K562 (cell line): ENCODE measurements at places on chromosomes 4 and X. TPM values are rescaled to one million over a fixed set of nuclear protein-coding genes. Genes with fewer than 3 reads are reported as not detected.

Gene REELD1
- not detected in 2 replicates for total RNA-seq

Gene GIMD1
- not detected in 2 replicates for total RNA-seq

Gene ETNPPL
- total RNA-seq: not detected in 2 replicates

Gene EDA
- total RNA-seq: 0.36 and 0.40 TPM in 2 replicates

Gene TMPRSS11B
- not detected in 2 replicates for total RNA-seq

Gene TGIF2LX
- not detected in 2 replicates for total RNA-seq

- no peaks in the 10 kb centered on the region for H3K4me1 ChIP-seq
- no peak overlapping the region for H3K4me3 ChIP-seq
- H3K27ac ChIP-seq: no peak overlapping the region
These were observed 279.9 kb upstream of the SLIT2 start for GRCh38 chr4:19971829-19972228.

DNA sequence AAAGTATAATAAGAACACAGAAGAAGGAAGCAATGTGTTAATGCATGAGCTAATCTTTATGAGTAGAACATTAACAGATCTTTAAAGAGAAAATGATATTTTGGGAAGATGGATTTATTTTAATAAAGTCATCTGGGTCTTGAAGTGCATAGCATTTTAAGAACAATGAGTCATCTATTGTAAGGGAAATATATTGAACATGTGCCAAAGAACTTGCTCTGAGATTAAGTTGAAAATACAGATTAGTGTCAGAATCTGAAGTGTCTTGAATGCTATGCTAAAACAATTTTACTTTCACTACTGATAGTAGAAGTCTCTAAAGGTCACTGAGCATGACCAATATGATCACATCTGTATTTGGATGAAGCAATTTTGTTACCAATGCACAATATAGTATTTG is 776.7 kb upstream of the GRID2 start:
- no peak for DNase-seq
- no peak overlapping the region for H3K27ac ChIP-seq
- no peak overlapping the region for H3K4me3 ChIP-seq
- no peaks in the 10 kb centered on the region for H3K36me3 ChIP-seq
- no peaks in the 10 kb centered on the region for H3K27me3 ChIP-seq
- no peaks in the 10 kb centered on the region for H3K4me1 ChIP-seq

DNA sequence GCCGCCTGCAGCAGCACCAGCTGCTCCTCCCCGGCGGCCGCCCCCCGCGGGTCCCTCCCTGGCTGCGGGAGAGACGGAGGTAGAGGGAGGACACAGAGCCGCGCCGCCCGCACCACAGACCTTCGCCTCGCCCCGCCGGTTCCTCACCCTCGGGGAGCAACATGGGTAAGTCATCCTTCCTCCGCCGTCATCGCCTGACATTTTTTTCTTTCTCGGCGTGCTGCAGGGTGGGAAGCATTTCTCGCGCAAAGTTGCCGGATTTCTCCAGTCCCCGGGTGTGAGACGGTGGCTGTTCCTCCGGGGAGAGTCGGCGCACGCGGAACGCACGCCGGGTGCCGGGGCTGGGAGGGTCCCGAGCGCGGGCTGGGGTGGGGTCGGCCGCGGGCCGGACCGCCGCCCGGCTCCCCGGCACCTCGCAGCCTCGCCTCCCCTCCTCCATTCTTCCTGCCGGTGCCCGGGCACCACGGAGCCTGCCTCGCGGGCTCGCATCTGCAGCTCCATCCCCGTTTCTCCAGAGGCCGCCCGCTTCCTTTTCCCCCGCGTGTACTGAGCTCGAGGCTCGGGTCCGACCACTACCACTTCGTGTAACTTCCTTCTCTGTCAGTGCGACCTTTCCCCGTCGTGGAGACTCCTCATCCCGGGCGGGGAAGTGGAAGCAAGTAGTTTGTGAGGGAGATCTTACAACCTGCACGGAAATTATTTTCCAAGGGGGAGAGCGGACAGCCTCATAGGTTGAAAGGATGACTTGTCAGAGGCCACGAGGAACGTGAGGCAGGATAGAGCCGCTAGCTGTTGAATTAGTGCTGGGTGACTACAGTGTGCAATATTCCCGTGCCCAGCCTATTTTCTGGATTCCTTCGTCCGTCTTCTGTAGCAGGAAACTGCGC is 464 bp downstream of the RAP1GDS1 start:
- peak; percentile 23 for DNase-seq
- peak overlapping the region; percentile 81 for H3K27ac ChIP-seq
- H3K4me3 ChIP-seq: peak overlapping the region; percentile 93
- no peaks in the 10 kb centered on the region for H3K27me3 ChIP-seq

DNA sequence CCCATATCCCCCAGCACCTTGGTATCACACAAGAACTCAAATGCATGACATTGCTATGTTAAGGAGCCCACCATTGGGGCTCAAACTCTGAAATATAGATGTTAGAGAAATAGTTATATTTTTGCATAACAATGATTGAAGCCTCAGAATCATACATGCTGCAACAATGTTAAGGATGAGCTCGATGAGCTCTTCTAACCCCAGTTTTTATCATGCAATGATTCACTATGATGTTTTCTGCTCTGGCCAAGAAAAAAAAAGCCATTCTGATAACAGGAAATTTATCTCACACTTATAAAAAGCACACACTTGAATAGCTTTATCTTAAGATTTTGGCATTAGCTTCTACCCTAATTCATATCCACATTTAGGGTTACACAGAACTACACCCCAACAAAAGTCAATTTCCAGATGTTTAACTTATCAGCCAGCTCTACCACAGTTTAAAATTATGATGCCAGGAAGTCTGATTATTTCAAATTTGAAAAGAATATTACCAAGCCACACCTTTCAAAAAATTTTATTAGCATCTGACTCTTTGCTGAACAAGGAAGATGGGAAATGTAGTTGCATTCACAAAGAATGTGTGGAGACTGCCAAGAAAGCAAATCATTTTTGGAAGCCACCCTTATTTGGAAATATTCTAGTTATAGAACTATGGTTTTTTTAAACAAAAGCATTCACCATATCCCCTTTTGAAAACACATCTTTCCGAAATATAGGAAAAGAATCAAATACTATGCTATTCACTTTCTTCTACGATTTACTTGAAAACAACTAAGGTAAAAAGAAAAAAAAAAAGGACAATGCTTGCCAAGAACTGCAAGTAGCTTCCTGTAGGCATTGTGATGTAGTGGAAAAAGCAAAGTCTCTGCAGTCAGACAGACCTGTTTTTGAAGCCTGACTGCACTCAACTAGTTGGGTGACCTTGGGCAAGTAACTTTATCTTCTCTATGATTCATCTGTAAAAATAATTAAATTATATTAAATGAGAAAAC is 100.8 kb upstream of the PLS3 start:
- no peaks in the 10 kb centered on the region for H3K36me3 ChIP-seq
- no peak overlapping the region for H3K27ac ChIP-seq
- H3K4me1 ChIP-seq: no peaks in the 10 kb centered on the region
- H3K27me3 ChIP-seq: no peaks in the 10 kb centered on the region

GRCh38 chr4:108519911-108520601 is 100.3 kb upstream of the RPL34 start:
- no peaks in the 10 kb centered on the region for H3K36me3 ChIP-seq
- no peak overlapping the region for H3K27ac ChIP-seq
- DNase-seq: no peak

DNA sequence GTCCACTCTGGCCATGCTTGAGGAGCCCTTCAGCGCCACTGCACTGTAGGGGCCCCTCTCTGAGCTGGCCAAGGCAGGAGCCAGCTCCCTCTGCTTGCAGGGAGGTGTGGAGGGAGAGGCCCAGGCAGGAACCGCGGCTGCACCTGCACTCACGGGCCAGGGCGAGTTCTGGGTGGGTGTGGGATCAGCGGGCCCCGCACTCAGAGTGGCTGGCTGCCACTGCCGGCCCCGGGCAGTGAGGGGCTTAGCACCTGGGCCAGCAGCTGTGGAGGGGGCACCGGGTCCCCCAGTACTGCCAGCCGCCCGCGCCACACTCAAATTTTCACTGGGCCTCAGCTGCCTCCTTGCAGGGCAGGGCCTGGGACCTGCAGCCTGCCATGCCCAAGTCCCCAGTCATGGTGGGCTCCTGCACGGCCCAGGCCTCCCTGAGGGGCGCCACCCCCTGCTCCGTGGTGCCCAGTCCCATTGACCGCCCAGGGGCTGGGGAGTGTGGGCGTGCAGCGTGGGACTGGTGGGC is 347.2 kb upstream of the SPOCK3 start:
- no peak overlapping the region for H3K4me3 ChIP-seq
- H3K4me1 ChIP-seq: no peaks in the 10 kb centered on the region
- no peak for DNase-seq
- H3K36me3 ChIP-seq: no peaks in the 10 kb centered on the region
- H3K27me3 ChIP-seq: no peaks in the 10 kb centered on the region

DNA sequence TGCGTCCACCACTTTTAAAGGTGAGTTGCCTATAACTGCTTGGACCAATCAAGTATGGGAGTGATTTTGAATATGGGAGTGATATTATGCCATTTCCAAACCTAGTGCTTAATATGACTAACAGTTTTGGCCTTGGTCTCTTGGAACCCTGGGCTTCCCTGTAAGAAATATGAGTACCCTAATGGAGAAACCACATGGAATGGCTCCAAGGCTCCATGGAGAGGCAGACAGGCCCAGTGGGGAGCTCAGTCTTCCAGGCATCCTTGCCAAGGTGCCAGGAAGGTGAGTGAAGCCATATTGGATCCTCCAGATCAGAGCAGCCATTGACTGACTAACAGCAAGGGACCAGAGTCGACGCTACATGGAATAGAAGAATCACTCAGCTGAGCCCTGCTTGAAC is 53.2 kb downstream of the MAML3 start:
- H3K4me3 ChIP-seq: no peak overlapping the region
- H3K27me3 ChIP-seq: no peaks in the 10 kb centered on the region
- no peak overlapping the region for H3K27ac ChIP-seq
- H3K4me1 ChIP-seq: no peaks in the 10 kb centered on the region
- no peaks in the 10 kb centered on the region for H3K36me3 ChIP-seq
- no peak for DNase-seq

DNA sequence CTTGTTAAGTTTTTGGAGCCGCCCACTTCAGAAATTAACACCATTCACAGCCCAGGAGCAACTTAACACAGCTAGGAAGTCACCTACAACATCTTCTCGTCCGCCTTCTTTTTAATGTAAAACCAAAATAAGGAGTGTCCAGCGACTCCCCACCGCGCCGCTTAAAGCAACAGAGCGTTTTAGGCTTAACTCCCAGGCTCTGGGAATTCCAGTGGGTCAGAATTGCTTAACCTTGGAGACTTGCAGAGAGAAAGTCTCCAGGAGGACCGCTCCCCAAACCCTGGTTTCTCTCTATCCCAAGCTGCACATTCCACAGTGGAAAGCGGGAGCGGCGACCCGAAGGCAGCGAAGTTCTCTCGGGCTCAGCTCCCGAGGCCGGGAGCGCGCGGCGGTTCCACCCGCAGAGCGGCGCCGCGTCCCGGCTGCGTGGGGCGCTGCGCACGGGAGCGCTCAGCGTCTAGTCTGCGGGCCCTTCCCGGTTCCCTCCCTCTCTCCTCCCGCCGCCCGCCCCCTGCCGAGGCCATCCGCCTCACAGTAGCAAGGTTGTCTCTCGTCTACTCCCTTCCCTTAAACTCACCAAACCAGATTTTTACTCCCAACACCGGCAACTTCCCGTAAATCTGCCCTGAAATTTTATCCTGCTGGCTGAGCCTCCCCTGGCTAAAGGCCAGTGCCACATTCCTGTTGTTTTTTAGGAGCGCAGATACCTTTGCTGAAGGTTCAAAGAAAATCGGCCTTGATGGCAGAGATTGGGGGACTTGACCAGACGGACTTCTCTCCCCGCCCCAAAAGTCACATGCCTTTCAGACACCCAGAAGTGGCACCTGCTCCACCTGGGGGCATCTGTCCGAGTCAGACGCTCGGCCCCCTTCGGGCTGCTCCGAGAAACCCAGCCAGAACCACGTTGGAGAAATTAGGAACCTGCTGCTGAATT is at the start of gene RBM47:
RBM47 (minus strand) TSS at position 464 of the 934 bp plus-strand sequence. CDS start 190,971 bp downstream, outside the sequence.
- no peak within 1 kb of the TSS for H3K27ac ChIP-seq
- peaks cover 36% of the 10 kb centered on the region for H3K27me3 ChIP-seq
- no peak within 1 kb of the TSS for H3K4me3 ChIP-seq
- no peaks in the 10 kb centered on the region for H3K36me3 ChIP-seq
- peaks cover 8% of the 10 kb centered on the region; the same call in 1 of the 2 replicates for H3K4me1 ChIP-seq

GRCh38 chrX:39814391-39814790 is 283.4 kb downstream of the BCOR start:
- no peaks in the 10 kb centered on the region for H3K36me3 ChIP-seq
- DNase-seq: peak; percentile 34
- peaks cover 10% of the 10 kb centered on the region for H3K4me1 ChIP-seq
- no peak overlapping the region for H3K4me3 ChIP-seq

DNA sequence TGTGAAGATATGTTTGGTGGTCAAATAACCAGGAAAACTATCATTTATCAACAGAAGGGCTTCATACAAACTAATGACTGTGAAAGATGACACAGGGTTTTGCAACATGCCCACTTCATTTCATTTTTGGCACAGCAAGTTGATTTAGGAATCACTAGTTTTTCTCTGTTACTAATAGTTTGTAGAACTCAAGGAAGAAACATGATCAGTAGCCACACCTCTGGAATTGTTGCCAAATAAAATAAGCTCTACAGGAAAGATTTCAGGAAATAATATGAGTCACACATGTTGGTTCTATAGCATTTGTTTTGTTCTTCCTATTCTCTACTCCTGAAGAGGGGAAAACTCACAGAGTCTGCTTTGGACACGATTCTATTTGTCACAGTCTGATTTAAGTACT is 255.4 kb downstream of the TLL1 start:
- no peak overlapping the region for H3K4me3 ChIP-seq
- no peaks in the 10 kb centered on the region for H3K36me3 ChIP-seq
- H3K27me3 ChIP-seq: no peaks in the 10 kb centered on the region
- H3K27ac ChIP-seq: no peak overlapping the region
- H3K4me1 ChIP-seq: no peaks in the 10 kb centered on the region

DNA sequence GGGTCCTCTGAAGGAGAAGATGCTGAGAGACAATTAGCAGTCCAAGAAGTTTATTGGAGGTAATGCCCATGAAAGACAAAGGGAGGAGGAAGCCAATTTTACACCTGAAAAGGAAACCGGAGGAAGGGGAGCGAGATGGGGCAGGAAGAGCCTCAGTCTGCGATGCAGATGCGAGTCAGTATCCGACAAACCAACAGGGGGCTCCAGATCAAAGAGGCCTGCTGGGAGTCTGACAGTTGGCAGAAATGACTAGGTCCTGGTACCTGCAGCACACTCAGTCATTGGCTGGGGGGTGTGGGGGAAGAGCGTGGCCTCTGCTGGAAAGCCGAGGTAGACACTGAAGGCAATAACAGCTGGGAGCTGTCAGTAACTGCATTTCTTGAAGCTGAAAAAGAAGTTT is 231.1 kb upstream of the CENPE start:
- H3K27ac ChIP-seq: no peak overlapping the region
- no peaks in the 10 kb centered on the region for H3K4me1 ChIP-seq
- H3K36me3 ChIP-seq: no peaks in the 10 kb centered on the region
- peak; percentile 4 for DNase-seq
- no peaks in the 10 kb centered on the region for H3K27me3 ChIP-seq

DNA sequence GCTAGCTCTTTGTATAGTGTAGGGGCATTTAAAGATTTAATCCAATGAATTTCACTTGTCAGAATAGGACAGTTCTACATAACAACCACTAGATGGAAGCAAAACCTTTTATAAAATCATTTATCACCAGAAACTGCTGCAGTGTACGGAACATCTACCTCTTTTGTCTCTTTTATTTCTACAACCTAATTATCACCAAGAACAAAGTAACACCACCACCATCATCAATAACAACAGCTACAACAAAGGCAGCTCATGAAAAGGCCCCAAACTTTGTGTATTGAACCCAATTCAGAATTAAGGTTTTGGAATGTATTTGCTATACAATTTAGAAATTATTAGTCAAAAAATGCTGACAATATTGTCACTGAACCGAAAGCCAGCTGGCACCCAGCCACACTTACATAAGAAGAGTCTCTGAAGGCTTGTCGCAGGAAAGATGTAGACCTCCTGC is 260.9 kb upstream of the RPS6KA3 start:
- peak; percentile 12 for DNase-seq
- H3K36me3 ChIP-seq: no peaks in the 10 kb centered on the region
- H3K27me3 ChIP-seq: no peaks in the 10 kb centered on the region
- H3K4me1 ChIP-seq: no peaks in the 10 kb centered on the region
